ENCODE measurements at places on chromosomes 4 and X. TPM values are rescaled to one million over a fixed set of nuclear protein-coding genes. Genes with fewer than 3 reads are reported as not detected.
A peak's percentile ranks its signal among the peaks of the same experiment; 100 is the strongest.

The GPRASP1 gene
- total RNA-seq = 26.7 TPM

The ZNF280C gene
- total RNA-seq = 5.5 TPM

DNA sequence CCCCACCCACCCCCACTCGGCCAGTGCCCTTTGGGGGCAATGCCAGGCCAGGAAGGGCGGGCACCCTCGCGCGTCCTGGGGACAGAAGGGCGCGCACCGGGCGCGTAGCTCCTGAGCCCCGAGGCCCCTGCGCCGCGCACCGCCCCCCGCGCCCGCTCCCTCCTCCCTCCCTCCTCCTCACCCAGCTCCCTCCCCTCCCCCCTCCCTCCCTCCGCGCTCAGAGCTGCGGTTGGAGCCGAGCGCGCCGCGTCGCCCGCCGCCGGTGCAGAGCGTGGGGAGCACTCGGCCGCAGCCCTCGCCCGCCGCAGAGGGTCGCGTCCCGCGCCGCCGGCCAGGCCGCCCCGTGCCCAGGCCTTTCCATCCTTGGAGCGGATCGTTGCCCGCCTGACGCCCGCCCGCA lies at the start of gene ATP2B3:
Gene ATP2B3, plus strand, starts transcription at position 220 of the 400 bp plus-strand sequence. CDS start 18,606 bp downstream, outside the sequence.
- no peak for DNase-seq

The MAGEA2B gene
- not detected for total RNA-seq

DNA sequence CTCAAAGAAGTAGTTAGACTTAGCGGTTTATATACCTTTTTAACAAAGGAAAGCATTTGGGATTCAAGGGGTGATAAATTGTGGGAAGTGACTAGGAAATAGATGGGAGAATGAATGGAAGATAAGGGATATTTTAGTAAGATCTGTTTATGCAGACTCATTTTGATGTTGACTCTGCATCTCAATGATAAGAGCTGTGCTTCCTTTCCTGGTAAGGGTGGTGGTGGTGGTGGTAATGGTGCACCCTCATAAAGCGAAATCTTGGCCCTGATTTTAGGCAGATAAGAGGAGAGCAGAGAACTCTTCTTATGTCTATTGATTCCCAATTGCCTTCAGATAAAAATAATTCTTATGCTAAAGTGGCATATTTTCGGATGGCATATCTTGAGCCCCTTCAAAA lies 197.1 kb downstream of the SPRY1 start:
- DNase-seq = no peak

DNA sequence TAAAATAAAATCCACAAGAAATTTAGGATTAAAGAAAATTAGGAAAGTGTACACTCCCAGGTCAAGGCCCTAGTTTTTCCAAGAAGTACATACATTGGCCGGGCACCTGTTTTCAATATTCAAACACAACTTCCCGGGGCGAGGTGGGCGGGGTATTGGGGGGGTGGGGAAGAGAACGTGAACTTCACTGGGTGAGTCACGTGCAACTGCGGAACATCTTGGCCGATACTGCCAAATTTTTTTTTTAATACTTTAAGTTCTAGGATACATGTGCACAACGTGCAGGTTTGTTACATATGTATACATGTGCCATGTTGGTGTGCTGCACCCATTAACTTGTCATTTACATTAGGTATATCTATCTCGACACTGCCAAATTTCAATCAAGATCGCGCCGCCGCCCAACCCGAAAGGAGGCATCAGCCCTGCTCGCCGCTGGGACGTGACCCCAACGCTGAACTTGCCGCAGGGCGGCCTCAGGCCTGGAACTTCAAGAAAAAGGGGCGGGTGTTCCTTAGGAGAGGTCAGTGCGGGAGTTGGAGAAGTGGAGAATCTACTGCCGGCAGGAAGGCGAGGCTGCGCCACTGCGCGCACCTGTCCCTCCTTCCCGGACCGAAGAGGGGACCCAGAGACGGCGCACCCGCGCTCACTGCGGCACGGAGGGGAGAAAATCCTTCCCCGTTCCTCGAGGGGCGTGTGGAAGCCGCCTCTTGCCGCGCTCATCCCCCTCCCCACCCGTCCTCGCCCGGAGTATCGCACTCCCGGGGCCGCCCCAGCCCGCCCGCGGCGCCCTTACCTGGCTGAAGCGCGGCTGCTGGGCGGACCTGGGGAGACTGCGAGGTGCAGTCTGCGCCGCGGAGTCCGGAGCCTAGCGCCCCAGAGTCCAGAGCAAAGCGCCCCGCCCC lies at the start of gene TEC:
Gene TEC, minus strand, starts transcription at position 883 of the 905 bp plus-strand sequence. CDS start 41,224 bp downstream, outside the sequence.
- DNase-seq = peak; percentile 75

DNA sequence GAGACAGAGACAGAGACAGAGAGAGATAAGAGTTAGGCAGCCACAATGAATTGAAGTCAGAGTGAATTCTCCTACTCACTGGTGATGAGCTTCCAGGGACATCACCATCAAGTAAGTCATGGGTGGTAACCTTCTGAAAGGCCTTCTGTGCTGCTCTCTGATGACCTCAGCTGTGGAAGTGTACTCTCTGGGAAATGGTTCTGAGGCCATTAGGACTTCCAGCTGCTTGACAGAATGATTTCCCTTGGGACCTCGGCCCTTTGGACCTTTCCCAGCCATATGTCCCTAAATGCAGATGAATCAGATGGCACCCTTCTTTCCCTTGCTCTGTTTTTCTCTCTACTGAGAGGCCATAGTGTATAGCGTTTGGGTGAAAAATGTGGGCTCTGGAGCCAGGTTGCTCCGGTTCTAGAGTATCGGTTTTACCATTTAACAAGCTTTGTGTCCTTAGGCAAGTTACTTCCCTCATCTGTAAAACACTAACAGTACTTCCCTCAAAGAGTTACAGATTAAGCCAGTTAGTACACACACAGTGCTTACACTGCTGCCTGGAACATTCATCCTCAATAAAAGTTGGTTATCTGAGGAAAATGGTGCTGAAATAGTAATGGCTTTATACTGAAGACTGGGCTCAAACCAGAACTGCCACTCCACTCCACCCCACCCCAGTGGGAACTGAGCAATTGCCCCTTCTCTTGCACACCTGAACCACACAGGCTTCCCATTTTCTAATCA lies 7.6 kb downstream of the SEPTIN11 start:
- DNase-seq = no peak
